Mesothelial cell of epicardium (in vitro differentiated cells): ENCODE measurements at places on chromosomes 2 and 18.

GRCh38 chr2:26614216-26615138, 26.7 kb downstream of the CIB4 start:
- no peak for DNase-seq

- DNase-seq: no peak
Measured at GRCh38 chr2:216671791-216672343, 23.5 kb downstream of the IGFBP5 start.

DNA sequence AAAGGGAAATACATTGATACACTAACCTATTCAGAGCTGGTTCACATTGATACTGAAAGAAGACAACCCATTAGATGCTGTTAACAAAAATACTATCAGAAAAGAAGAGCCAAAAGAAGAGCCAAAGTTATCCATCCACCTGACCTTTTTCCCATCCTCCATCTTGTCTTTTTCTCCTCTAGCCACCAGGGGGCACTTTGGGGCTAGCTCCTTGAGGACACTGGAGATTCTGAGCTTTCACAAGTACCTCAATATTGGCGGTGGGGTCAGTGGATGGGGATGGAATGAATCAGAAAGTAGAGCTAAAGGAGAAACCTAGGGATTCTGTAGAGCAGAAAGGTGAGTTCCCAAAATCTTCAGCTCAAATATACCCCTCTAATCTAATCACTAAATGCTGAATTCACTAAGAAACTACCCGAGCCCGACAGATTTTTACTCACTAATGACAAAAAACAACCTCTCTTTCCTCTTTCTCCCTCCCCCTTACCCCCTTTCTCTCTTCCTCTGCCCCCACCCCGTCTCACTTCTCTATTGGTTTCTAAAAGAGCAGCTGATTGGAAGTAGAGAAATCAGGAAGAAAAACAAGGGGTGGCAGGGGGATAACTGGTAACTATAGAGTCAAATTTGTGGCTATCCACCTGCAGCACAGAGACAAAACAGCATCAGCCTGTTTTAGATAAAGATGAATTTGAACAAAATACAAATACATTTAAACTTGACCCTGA, 203.3 kb downstream of the TCF4 start:
- no peak for DNase-seq

- no peak for DNase-seq
Measured at GRCh38 chr2:219521066-219521880, 7.0 kb downstream of the ASIC4 start.
